ENCODE measurements at places on chromosomes 2 and 18.

DNA sequence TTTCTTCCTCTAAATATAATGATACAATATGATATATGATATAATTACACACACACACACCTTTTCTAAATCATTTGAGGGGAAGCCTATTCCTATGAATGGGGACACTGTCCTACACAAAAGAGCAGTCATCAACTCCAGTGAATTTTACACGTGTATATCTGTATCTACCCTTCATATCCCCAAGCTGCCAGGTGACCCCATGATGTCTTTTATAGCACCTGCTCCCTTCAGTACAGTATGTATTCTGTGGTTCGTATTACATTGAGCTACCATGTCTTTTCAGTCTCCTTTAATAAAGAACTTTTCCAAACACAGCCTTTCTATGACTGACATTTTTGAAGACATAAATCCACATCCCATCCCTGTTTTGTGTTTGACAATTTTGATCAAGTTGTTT is 19.0 kb downstream of the TBC1D8 start:
- DNase-seq = no peak

DNA sequence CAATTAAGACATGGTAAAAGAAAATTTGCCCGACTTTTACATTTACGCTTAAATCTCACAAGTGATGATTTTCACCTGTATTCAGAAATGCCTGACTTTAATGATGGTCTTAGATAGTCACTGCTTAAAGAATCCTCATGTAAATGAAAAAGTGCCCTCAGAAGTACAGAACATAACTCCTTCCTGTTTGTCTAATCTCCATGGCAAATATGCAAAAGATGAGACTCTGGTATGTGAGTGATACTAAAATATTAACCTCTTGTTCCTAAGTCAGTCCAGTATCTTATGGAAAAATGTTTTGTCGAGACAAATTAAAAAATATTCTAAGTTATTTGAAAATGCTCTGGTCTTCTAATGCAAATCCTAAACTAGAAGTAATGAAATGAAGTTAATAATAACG is 29.2 kb downstream of the KCTD1 start:
- DNase-seq = no peak

GRCh38 chr2:218218268-218219185 is 1.5 kb downstream of the ARPC2 start:
- DNase-seq = no peak

- DNase-seq = no peak
These were observed 3.2 kb downstream of the CNNM3 start for GRCh38 chr2:96819128-96819875.

DNA sequence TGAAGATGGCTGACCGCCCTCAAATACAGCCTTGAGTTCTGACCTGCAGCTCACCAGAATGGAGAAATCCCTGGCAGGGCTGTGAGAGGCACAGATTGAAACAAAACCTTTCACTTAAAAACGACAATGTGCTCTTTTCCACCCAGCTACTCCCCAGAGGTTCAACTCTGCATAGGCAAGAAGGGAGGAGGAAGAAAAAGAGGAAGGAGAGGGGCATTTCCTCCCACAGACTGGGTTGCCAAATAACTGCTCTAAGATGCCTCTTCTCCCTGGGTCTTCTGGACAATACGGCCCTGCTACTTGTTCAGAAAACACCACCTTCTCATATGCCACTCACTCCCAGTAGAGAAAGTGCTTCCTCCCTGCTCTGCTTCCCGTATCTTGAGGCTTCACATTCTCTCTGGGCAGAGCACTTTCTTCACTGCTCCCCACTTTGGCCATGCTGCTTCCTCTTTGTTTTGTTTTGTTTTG is 136.4 kb upstream of the SLC1A4 start:
- DNase-seq = no peak

DNA sequence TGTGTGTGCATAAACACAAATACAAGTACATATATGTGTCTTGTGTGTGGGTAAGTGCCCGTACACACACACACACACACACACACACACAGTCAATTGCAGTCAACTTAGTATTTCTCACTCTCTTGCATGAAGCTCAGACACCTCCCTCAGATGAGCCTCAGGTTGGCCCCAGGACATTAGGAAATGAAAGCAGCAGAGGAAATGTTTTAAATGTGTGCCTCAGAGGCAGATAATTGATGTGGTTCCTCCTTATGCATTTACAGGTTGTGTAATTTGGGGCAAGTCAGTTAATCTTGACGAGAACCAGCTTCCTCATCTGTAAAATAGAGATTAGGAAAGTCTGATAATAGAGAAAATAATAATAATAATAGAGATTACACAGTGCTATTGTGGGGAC is 814.0 kb upstream of the ID2 start:
- no peak for DNase-seq

All from GM03348 (cell line).